ENCODE measurements at places on chromosomes 12 and 14. TPM values are rescaled to one million over a fixed set of nuclear protein-coding genes. Genes with fewer than 3 reads are reported as not detected.

The SLC7A8 gene
- total RNA-seq, result 26.1 TPM

The TMEM132C gene
- total RNA-seq, result not detected

The FAM222A gene
- 0.34 TPM for total RNA-seq

The SLCO1B3 gene
- total RNA-seq, result 0.07 TPM

The IL22 gene
- total RNA-seq, result not detected

The FLRT2 gene
- 14.4 TPM for total RNA-seq

The SERPINA1 gene
- total RNA-seq, result 9.6 TPM

The AHNAK2 gene
- 1,136 TPM for total RNA-seq

The NRXN3 gene
- total RNA-seq, result under 0.01 TPM

The BRMS1L gene
- 4.4 TPM for total RNA-seq

The FRMD6 gene
- 172 TPM for total RNA-seq

The STAT6 gene
- 102 TPM for total RNA-seq

The HOXC4 gene
- total RNA-seq, result not detected

The HAL gene
- 0.68 TPM for total RNA-seq

The TRHDE gene
- total RNA-seq, result under 0.01 TPM

The PLCZ1 gene
- not detected for total RNA-seq

The NPAS3 gene
- not detected for total RNA-seq

The CELA1 gene
- not detected for total RNA-seq

The AVPR1A gene
- total RNA-seq, result not detected

The ANG gene
- total RNA-seq, result 1.7 TPM

The NOC4L gene
- total RNA-seq, result 8.5 TPM

The DHRS4 gene
- 35.2 TPM for total RNA-seq

The CLEC1B gene
- total RNA-seq, result not detected

The HELB gene
- total RNA-seq, result 4.6 TPM

The TMEM63C gene
- total RNA-seq, result 1.4 TPM

The GLRX5 gene
- 57.8 TPM for total RNA-seq

The KRT73 gene
- total RNA-seq, result not detected

The SRGAP1 gene
- 9.6 TPM for total RNA-seq

The TAS2R9 gene
- 0.14 TPM for total RNA-seq

The HCAR1 gene
- total RNA-seq, result not detected

The NTS gene
- total RNA-seq, result not detected

The SMCO2 gene
- total RNA-seq, result 4.1 TPM

The NUAK1 gene
- 20.5 TPM for total RNA-seq

The KRT3 gene
- not detected for total RNA-seq

The LMO3 gene
- total RNA-seq, result 0.34 TPM

The SLC38A4 gene
- total RNA-seq, result 2.8 TPM

The OLR1 gene
- total RNA-seq, result under 0.01 TPM

The MYF5 gene
- total RNA-seq, result not detected

The PTCSC3 gene
- total RNA-seq, result not detected

The SIRT4 gene
- total RNA-seq, result 0.68 TPM

The MIPOL1 gene
- 9.9 TPM for total RNA-seq

The P3H3 gene
- total RNA-seq, result 20.6 TPM

The CPNE6 gene
- not detected for total RNA-seq

The TGM1 gene
- total RNA-seq, result 87.8 TPM

The SMIM10L1 gene
- 5.2 TPM for total RNA-seq

The ENDOU gene
- total RNA-seq, result not detected

The TAS2R50 gene
- 0.34 TPM for total RNA-seq

The LRP1 gene
- total RNA-seq, result 26.3 TPM

The FGF23 gene
- total RNA-seq, result not detected

The BCL11B gene
- 14.8 TPM for total RNA-seq

The LAG3 gene
- not detected for total RNA-seq

The NEUROD4 gene
- not detected for total RNA-seq
